Neural crest cell (in vitro differentiated cells): ENCODE measurements at places on chromosomes 4 and X.

DNA sequence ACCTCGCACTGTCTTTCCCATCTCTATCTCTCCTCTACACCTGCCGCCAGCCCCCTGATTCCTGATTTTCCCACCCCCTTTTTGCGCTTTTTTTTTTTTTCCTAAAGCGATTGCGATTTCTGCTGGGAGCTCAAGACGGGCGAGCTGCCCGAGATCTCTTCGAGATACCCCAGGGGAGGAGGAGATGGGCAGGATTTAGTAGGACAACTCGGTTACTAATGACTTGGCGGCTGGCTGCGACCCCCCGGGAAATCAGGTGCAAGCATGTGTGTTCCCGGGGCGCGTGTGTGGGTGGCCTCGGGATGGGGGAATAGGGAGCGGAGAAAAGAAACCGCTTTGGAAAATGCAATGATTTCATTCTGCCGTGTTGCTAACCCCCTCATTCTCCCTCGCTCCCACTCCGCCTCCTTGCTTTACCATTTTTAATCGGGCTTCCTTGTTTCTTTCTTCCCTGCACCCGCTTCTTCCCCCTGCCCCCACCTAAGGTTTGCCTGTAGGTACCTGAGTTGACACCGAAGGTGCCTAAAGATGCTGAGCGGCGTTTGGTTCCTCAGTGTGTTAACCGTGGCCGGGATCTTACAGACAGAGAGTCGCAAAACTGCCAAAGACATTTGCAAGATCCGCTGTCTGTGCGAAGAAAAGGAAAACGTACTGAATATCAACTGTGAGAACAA lies 4.4 kb downstream of the SLITRK2 start:
- no peak for DNase-seq

DNA sequence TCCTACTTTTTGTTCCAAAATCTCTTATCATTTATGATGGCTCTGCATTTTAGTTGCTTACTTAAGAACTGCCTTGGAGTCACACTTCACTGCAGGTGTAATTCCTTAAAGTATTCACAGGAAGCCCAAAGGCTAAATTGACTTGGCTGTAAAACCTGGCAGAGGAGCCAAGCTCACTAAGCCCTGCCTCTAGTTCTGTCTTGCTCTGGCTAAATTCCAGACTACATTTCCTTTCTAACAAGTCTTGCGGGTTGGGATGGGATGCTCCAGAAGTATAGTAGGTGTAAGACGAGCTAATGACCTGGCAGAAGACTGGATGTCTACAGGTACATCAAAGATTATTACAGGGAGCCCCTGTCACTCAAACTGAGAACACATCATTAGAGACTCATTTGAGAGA lies 924.0 kb upstream of the INTU start:
- no peak for DNase-seq

DNA sequence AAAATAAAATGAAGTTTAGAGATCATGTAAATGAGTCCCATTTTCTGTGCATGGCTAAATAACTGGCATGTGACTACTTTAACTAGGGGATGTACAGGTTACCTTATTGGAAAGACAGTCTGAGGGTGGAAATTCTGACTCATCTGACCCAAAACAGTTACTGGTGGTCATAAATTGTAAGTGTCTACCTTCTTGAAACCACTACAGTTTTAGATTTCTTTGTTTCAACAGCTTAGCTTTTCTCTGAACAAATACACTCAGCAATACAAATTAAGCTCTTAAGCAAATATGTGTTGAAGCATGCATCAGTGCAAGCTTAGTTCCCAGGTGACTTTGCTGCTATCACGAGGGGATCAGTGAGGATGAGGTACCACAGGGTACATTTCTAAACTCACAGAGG lies 60.7 kb upstream of the PGM2 start:
- DNase-seq: no peak

- DNase-seq: no peak
Measured at GRCh38 chr4:41747230-41748055, 1.1 kb downstream of the PHOX2B start.

- no peak for DNase-seq
Measured at GRCh38 chrX:106391284-106391911, 220.4 kb upstream of the RADX start.

- no peak for DNase-seq
Measured at GRCh38 chr4:102819588-102820365, 7.6 kb downstream of the UBE2D3 start.
